Progenitor cell of endocrine pancreas (in vitro differentiated cells): ENCODE measurements at places on chromosomes 13 and 19. TPM values are rescaled to one million over a fixed set of nuclear protein-coding genes. Genes with fewer than 3 reads are reported as not detected.

DNA sequence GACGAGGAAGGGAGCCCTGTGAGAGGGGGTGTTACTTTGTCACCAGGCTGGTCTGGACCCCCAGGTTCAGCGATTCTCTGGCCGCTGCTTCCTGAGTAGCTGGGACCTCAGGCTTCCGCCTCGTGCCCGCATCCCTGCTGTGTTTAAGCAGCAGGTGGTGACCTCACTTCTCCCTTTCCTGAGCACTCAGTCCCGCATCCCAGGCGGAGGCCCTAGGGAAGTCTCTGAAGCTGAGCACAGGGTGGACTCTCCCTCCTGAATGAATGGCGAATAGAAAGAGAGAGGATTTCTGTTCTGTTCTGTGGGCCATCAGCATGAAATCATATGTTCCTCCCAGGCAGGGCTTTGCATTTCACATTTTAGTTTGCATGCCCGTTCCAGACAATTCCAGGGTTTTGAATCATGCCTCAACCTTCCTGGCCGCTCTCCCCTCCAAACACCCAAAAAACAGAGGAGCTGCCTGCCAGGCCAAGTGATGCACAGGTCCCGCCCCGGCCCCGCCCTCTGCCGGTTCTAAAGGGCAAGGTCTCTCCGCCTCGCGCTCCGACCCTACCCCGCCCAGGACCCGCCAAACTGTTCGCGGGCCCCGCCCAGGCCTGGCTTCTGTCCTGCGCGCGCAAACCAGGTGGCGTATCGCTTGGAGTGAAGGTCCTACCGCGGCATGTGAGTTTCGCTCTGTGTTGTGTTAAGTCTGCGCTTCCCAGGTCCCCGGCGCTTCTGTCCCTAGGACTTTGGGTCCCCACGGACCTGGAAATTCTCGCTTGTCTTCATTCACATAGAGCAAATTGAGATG, 35.1 kb upstream of the ZNF808 start:
- H3K4me1 ChIP-seq = peaks cover 6% of the 10 kb centered on the region
- DNase-seq = peak; percentile 80
- peak overlapping the region; percentile 92 for H3K27ac ChIP-seq
- H3K27me3 ChIP-seq = no peaks in the 10 kb centered on the region
- no peaks in the 10 kb centered on the region for H3K36me3 ChIP-seq

DNA sequence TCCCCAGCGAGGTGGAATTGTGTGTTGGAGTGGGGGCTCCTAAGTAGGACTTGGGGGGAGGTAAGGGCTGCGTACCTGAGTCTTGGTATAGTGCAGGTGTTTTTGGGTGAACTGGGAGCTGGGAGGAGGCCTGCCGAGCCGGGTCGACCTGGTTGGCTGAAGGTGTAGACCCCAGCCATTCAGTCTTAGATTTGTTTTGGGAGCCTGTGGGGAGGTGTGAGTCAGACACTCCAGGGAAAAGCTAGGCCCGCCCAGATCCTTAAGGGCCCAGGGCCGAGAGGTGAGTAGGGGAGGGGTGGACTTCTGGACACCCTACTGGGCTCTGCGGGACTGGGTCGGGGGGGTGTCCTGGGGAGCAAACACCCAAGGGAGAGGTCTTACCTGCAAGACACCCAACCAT, 935 bp downstream of the CRB3 start:
- no peaks in the 10 kb centered on the region for H3K27me3 ChIP-seq
- DNase-seq = no peak
- H3K4me3 ChIP-seq = peak overlapping the region; percentile 87

GRCh38 chr13:30690282-30691188, 44.8 kb upstream of the ALOX5AP start:
- no peak for DNase-seq
- H3K27ac ChIP-seq = no peak overlapping the region
- H3K27me3 ChIP-seq = peaks cover 5% of the 10 kb centered on the region
- H3K4me1 ChIP-seq = no peaks in the 10 kb centered on the region

RDH8 gene
- total RNA-seq = not detected in 2 replicates

GRCh38 chr13:103510007-103510535, 443.9 kb upstream of the SLC10A2 start:
- peaks cover 2% of the 10 kb centered on the region for H3K4me1 ChIP-seq
- peaks cover 5% of the 10 kb centered on the region for H3K36me3 ChIP-seq
- no peak overlapping the region for H3K4me3 ChIP-seq
- no peaks in the 10 kb centered on the region for H3K27me3 ChIP-seq
- DNase-seq = no peak
- H3K27ac ChIP-seq = no peak overlapping the region

GRCh38 chr19:47661161-47661560, 52.1 kb upstream of the EHD2 start:
- no peaks in the 10 kb centered on the region for H3K27me3 ChIP-seq
- H3K36me3 ChIP-seq = peaks cover 9% of the 10 kb centered on the region
- peaks cover 24% of the 10 kb centered on the region for H3K4me1 ChIP-seq
- H3K27ac ChIP-seq = peak overlapping the region; percentile 73

FGF22 gene
- total RNA-seq = 0.43 and 0.49 TPM in 2 replicates

ZNF611 gene
- total RNA-seq = 42.9 and 47.3 TPM in 2 replicates

GRCh38 chr13:51057001-51057400, 54.1 kb downstream of the C13orf42 start:
- no peak for DNase-seq
- no peaks in the 10 kb centered on the region for H3K27me3 ChIP-seq
- no peak overlapping the region for H3K27ac ChIP-seq
- no peaks in the 10 kb centered on the region for H3K36me3 ChIP-seq

GRCh38 chr19:14059093-14059480, 2.8 kb downstream of the PALM3 start:
- DNase-seq = no peak
- H3K4me1 ChIP-seq = peaks cover 6% of the 10 kb centered on the region
- H3K4me3 ChIP-seq = no peak overlapping the region
- no peaks in the 10 kb centered on the region for H3K36me3 ChIP-seq
- no peak overlapping the region for H3K27ac ChIP-seq
- peaks cover 58% of the 10 kb centered on the region for H3K27me3 ChIP-seq

- DNase-seq = no peak
- H3K27ac ChIP-seq = no peak overlapping the region
- no peaks in the 10 kb centered on the region for H3K36me3 ChIP-seq
These were observed 1.6 kb upstream of the CFAP97D2 start for GRCh38 chr13:114177245-114178010.

KHSRP gene
- total RNA-seq = 419 and 436 TPM in 2 replicates

- DNase-seq = no peak
- H3K4me3 ChIP-seq = no peak overlapping the region
- no peak overlapping the region for H3K27ac ChIP-seq
- H3K36me3 ChIP-seq = peaks cover 3% of the 10 kb centered on the region
These were observed 57.4 kb downstream of the ZNF728 start for GRCh38 chr19:22945560-22945959.

DNA sequence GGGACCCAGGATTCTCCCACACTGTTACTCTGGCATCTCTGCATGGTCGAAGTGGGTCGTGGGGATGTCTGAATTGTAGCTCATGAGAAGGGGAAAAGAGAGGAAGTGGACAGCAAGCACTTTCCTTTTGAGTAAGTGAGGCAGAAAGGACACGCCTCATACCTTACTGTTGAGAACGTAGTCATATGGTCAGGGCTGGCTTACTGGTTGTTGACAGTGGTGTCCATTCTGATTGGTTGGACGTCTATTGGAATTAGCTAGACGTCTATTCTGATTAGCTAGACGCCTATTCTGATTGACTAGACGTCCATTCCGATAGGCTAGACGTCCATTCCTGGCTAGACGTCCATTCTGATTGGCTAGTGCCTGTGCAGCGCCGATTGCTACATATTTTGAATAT, 12.4 kb downstream of the GRIN2D start:
- no peaks in the 10 kb centered on the region for H3K36me3 ChIP-seq
- no peak for DNase-seq
- peaks cover 11% of the 10 kb centered on the region for H3K4me1 ChIP-seq

DNA sequence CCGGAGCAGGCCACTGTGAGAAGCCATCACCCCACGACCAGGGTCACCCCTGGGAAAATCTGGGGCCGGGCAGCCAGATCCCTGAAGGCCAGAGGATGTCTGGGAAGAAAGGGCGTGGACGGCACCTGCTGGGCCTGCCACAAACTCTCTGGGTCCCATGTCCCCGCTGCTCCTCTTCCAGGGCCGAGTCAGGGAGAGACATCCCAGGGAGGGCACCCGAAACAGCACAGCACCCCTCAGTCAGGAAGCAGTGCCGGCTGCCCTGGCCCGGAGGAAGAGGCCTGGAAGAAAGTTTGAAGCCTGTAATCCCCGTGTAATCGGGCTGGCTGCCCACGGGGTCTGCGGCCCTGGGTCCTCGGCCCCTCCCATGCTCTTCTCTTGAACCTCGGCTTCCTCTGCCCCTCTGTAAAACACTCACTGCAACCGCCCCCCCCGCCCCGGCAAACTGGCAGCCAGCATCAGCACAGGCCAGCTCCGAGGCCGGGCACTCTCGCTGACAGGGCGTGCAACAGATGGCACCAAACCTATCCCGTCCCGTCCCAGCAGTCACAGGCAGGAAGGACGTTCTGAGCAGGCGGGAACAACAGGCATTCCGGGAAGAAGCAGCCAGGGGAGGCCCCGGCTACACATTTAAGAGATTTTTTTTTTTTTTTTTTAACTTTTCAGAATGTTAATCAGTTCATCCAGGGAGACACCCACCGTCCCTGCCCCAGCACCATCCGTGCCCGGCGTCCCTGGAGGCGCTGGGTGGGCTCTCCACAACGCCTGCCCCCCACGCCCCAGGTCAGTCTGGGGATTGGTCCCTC, 1.5 kb downstream of the SBNO2 start:
- H3K4me1 ChIP-seq = peaks cover 19% of the 10 kb centered on the region
- H3K27ac ChIP-seq = peak overlapping the region; percentile 85
- H3K27me3 ChIP-seq = no peaks in the 10 kb centered on the region
- peaks cover 1% of the 10 kb centered on the region for H3K36me3 ChIP-seq
- H3K4me3 ChIP-seq = peak overlapping the region; percentile 86

DNA sequence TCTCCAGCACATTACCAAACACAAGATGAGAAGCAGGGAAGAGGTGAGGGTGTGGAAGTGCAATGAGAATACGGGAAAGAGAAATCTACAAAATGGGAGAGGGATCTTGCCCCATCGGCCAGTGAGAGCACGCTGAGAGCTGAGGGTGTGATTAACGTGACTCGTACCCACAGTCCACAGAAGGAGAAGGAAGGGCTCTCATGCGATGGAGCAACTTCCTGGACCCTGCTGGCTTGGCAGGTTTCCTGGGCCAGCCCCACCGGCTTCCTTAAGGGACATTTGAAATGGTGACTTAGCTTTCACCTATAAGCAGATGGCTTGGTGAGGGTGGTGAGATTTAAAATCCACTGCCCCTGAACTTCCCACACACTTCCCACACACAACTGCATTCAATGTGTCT, 740.1 kb downstream of the UQCRFS1 start:
- peaks cover 19% of the 10 kb centered on the region for H3K27me3 ChIP-seq
- peaks cover 1% of the 10 kb centered on the region for H3K4me1 ChIP-seq
- DNase-seq = no peak
- no peak overlapping the region for H3K4me3 ChIP-seq

DNA sequence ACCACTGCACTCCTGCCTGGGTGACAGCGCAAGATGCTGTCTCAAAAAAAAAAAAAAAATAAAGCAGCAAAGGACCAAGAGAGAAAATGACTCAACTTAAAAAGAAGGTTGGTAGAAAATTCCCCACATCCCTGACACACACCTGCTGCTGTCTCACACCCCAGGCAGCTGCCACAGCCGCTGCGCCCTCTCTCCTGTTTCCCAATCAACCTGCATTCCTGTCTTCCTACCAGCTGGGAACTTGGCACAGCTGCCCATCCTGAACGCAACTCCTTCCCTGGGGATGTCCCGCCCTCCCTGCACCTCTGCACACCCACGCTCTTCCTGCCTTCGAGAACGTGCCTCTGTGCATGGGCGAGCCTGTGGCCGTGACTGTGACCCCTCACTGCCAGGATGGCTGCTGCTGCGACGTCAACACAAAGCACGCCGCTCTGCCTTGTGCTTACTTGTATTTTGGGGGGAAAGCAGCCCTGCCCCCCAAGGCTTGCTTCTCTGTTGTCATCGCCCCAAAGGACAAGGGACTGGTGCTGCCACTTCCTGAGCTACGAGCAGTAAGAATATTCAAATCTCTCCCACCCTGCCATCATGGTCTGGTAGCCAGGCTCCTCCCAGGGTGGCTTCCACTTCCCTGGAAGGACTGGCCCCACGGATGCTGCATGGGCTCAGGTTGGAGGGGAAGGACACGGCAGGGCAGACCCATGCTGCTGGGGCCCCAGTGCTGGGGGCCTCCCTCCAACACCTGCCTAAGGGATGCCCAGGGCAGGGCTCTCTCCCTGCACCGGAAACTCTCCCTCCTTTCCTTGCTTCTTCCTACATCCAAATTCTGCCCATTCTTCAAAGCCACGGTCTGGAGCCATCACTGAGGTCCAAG, 20.7 kb downstream of the SH3GL1 start:
- no peaks in the 10 kb centered on the region for H3K27me3 ChIP-seq
- no peak for DNase-seq
- peak overlapping the region; percentile 34 for H3K27ac ChIP-seq
- peaks cover 19% of the 10 kb centered on the region for H3K4me1 ChIP-seq

GRCh38 chr13:110817143-110817542, 97.7 kb downstream of the ANKRD10 start:
- H3K27ac ChIP-seq = no peak overlapping the region
- H3K36me3 ChIP-seq = no peaks in the 10 kb centered on the region
- peaks cover 2% of the 10 kb centered on the region for H3K4me1 ChIP-seq
- no peak for DNase-seq
- H3K27me3 ChIP-seq = peaks cover 8% of the 10 kb centered on the region

BCL3 gene
- 2.9 and 3.8 TPM in 2 replicates for total RNA-seq

DNA sequence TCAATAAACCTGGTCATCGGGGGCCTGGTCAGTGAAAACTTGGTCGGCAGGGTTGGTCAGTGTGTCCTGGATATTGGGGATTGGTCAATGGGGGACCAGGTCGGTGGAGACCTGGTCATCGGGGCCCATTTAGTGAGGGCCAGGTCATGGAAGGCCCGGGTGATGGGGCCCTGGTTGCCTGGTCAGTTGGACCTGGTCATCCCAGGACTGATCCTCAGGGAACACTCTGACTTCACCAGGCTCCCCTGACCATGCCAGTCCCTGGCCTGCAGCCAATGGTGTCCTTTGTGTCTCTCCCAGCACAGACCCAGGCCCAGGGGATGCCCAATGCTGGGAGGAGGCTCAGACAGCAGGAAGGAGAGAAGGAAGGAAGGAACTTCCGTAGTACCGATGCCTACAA, 42.1 kb upstream of the TPM4 start:
- no peak for DNase-seq
- no peak overlapping the region for H3K27ac ChIP-seq
- H3K36me3 ChIP-seq = no peaks in the 10 kb centered on the region
- no peak overlapping the region for H3K4me3 ChIP-seq
- no peaks in the 10 kb centered on the region for H3K4me1 ChIP-seq

LILRB1 gene
- total RNA-seq = not detected in 2 replicates

GRCh38 chr19:21483589-21484170, 21.7 kb upstream of the ZNF429 start:
- peaks cover 19% of the 10 kb centered on the region for H3K4me1 ChIP-seq
- H3K36me3 ChIP-seq = peaks cover 34% of the 10 kb centered on the region
- H3K27ac ChIP-seq = no peak overlapping the region
- no peak for DNase-seq
- no peaks in the 10 kb centered on the region for H3K27me3 ChIP-seq
- H3K4me3 ChIP-seq = no peak overlapping the region
